Breast epithelium (tissue), 4 donors: ENCODE measurements at places on chromosomes 2 and 18. TPM values are rescaled to one million over a fixed set of nuclear protein-coding genes. Genes with fewer than 3 reads are reported as not detected.

DNA sequence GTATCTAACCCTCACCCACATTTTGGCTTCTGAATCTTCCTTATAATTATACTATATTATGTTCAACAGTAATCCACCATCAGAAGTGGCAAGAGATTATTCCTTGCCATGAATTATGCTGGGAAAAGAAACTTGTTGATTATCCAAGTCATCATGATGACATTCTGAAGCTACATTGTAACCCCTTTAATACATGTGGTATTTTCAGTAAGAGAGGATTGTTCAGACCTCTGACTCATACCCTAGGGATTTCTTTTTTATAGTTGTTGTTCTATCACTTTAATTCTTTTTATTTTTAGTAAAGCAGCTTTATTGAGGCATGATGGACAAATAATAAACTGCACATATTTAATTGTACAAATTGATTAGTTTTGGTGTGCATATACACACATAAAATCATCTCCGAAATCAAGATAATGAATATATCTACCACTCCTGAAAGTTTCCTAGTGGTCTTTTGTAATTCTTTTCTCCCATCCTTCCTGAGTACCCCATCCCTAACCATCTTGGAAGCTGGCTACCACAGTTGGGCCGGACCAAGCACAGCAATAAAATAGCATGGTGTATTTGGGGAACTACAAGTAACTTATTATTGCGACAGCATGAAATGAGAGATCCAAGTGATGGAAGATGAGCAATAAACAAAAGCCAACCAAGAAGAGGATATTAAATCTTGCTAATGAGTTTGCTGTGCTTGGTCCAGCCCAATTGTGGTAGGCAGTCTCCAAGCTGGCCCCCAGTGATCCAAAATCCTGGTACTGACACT is 159.9 kb downstream of the BARD1 start:
- no peak for DNase-seq

- no peak for DNase-seq
Observed at GRCh38 chr2:168220965-168221819, 26.2 kb downstream of the STK39 start.

- DNase-seq = no peak
Observed at GRCh38 chr2:204669382-204669781, 124.1 kb downstream of the PARD3B start.

DNA sequence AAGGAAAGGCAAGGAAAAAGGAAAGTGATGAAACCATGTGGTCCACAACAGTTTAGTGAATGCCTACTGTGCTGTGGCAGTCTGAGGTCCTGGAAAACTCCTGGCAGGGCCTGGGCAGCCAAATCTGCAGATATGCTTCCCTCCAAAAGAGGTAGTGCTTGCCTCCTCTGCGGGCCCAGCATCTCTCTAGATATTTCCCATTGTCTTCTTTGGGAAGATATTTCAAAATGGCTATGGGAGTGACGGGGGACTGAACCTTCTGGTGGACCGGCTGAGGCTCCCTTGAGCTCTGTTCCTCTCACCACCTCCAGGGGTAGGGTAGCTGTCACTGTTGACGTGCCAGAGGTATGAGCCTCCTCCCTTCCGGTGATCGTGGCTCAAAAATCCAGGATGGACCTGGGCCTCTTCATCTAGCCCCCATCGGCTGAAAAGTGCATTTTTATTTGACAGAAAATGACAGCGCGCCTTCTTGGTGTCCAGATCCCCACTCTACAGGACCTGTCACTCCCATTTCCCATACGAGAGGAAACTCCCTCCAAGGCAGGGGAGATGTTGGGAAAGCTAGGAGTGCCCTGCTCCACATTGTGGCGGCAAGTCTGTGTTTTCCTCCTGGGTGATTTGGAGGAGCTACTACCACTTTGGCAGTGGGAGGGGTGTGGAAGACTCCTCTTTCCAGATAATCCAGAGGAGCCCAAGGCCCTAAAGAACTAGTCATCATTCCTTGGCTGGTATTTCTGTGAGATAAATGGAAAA is 9.4 kb upstream of the PAX3 start:
- no peak for DNase-seq

GRCh38 chr18:67577386-67577785 is 60.9 kb upstream of the DSEL start:
- no peak for DNase-seq

GRCh38 chr2:212682937-212683336 is 144.3 kb upstream of the ERBB4 start:
- no peak for DNase-seq

- DNase-seq = no peak
Observed at GRCh38 chr2:143263066-143263625, 133.9 kb downstream of the ARHGAP15 start.

DNA sequence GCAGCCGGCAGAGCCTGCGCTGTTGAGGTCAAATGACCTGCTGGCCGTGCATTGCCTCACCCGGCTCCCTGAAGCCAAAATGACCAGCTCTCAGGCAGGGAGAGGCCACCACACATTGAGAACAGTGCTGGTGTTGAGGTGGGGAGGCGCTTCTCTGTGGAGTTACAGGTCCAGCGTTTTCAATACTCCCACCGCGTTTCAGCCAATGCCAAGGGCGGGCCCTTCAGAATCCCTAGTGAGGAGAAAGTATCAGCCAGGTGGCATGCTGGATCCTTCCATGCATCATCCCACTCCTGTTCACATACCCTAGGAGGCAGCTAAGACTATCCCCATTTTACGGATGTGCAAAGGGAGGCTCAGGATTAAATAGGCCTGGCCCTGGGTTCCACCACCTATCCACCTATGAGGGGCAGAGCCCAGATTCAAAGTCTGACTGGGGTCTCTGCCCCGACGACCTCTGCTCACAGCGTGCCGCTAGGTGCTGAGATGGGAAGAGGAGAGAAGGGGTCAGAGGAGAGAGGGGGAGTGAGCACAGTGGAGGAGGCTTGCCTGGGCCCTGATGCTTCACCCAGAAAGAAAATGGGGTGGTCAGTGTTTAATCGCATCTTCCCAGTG is 137.6 kb upstream of the ID2 start:
- DNase-seq = no peak

The LGALSL gene
- 16.7 TPM for total RNA-seq

The NT5DC4 gene
- total RNA-seq = not detected

The IGFBP5 gene
- 177 TPM for total RNA-seq

The FAM124B gene
- total RNA-seq = 3.5 TPM

The SH3RF3 gene
- total RNA-seq = 3.2 TPM

The DSEL gene
- 14.5 TPM for total RNA-seq

The IL1R2 gene
- total RNA-seq = 8.2 TPM

The FZD7 gene
- total RNA-seq = 26.5 TPM

The ROCK1 gene
- 86.6 TPM for total RNA-seq

The ACMSD gene
- not detected for total RNA-seq
